ENCODE measurements at places on chromosomes 7 and 10.

- DNase-seq: no peak
Observed at GRCh38 chr10:60388116-60388625, 1.5 kb downstream of the ANK3 start.

DNA sequence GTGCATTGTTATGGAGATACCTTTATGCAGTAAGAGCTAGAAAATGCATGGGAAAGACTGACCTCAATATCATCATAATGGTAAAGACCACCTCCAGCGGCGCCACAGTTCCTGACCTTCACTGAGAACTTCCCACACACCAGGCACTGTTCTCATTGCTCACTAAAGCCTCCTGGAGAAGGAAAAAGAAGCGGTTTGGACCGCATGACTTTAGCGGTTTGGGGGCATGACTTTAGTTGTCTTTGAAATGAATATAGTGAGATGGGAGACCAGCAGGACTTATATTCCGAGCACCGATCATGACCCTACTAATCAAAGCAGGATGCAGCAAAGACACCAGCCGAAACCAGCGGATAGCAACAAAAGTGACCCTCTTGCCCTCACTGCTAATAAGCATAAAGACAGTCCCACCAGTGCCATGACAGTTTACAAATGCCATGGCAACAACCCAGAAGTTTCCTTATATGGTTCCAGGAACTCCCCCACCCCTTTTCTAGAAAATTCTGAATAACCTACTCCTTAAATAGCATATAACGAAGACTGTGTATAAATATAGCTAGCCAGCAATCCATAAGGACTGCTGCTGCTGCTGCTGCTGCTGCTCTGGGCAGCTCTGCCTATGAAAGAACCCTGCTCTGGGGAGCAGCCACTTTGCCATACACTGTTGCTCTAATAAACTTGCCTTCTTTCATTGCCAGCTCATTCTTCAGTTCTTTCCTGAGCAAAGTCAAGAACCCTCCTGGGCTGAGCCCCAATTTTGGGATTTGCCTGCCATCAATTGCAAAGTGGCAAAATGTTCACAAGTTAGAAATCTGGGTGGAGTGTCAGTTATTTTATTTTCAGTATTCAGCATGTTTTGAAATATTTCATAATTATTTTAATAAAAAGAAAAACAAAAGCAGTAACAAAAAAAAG, 694.1 kb downstream of the SUGCT start:
- no peak for DNase-seq

GRCh38 chr10:132407846-132408278, 10.9 kb downstream of the PWWP2B start:
- DNase-seq: no peak

DNA sequence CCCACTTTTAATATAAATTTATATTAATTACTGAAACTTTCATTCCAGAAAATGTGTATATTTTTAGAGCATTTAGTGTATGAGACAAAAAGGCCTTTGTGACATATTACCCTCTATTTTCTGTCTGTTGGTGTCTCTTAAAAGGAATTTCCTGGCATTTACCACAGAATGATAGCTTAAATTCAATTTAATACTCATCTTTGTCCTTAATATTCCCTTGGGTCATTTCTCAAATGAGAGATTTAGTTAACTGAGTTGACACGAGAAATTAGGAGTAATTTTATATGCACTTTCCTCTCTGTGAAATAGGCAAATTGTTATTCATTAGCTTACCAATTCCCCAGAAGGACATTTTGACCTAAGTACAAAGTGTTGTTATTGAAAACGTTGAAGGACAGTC, 101.7 kb upstream of the CTTNBP2 start:
- DNase-seq: no peak

GRCh38 chr7:131131746-131132431, 195.8 kb upstream of the MKLN1 start:
- no peak for DNase-seq

- no peak for DNase-seq
Observed at GRCh38 chr7:25885057-25885576, 266.9 kb upstream of the NFE2L3 start.

GRCh38 chr7:141386881-141387280, 164.3 kb upstream of the AGK start:
- DNase-seq: no peak

- DNase-seq: no peak
Observed at GRCh38 chr7:133207687-133208086, 45.2 kb upstream of the EXOC4 start.

All from inflammatory macrophage treated with lipopolysaccharide for 1 hour (primary cell).